ENCODE measurements at places on chromosomes 5 and 9.
A peak's percentile ranks its signal among the peaks of the same experiment; 100 is the strongest.

- no peak for DNase-seq
- H3K36me3 ChIP-seq, result no peaks in the 10 kb centered on the region
- no peaks in the 10 kb centered on the region for H3K27me3 ChIP-seq
Measured at GRCh38 chr5:148932355-148932935, 106.0 kb downstream of the ADRB2 start.

- DNase-seq, result no peak
- H3K27ac ChIP-seq, result no peak overlapping the region
- H3K36me3 ChIP-seq, result no peaks in the 10 kb centered on the region
- H3K4me1 ChIP-seq, result no peaks in the 10 kb centered on the region
Measured at GRCh38 chr5:168135897-168136296, 155.5 kb upstream of the WWC1 start.

DNA sequence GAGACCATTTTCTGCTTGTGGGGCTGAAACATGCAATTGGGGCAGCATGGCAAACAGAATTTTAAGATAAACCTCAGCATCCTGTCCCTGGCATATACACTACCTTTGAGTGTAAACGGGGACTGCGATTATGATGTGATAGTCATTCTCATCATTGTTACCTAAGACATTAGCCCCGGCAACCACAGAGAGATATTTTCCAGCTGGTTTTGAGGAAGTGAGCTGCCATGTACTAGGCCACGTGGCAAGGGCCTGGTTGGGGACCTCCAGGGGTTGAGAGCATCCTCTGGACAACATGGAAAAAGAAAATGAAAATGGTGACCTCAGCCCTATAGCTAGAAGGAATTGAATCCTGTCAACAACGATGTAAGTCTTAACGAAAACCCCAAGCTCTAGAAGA lies 623.6 kb upstream of the CDH18 start:
- H3K36me3 ChIP-seq, result no peaks in the 10 kb centered on the region
- H3K4me3 ChIP-seq, result no peak overlapping the region
- no peak overlapping the region for H3K27ac ChIP-seq
- H3K27me3 ChIP-seq, result no peaks in the 10 kb centered on the region
- no peak for DNase-seq
- H3K4me1 ChIP-seq, result no peaks in the 10 kb centered on the region

DNA sequence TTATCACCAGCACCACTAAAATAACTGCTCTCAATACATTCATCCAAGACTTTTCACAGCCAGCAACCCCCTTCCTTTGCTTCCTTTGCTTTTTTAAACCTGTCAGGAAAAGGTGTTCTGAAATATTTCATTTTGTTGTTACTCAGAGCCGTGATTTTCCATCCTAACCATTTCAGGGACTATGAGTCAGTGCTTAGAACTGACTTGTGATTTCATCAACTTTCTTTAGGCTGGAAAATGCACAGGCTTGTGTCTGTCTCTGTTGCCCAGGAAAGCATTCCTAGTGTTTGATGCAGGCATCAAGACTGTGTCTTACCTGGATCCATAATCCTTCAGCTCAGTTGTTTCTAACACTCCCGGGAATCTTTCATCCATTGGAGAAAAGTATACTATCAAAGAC lies 805.6 kb downstream of the BRINP1 start:
- H3K36me3 ChIP-seq, result no peaks in the 10 kb centered on the region
- H3K27ac ChIP-seq, result no peak overlapping the region

DNA sequence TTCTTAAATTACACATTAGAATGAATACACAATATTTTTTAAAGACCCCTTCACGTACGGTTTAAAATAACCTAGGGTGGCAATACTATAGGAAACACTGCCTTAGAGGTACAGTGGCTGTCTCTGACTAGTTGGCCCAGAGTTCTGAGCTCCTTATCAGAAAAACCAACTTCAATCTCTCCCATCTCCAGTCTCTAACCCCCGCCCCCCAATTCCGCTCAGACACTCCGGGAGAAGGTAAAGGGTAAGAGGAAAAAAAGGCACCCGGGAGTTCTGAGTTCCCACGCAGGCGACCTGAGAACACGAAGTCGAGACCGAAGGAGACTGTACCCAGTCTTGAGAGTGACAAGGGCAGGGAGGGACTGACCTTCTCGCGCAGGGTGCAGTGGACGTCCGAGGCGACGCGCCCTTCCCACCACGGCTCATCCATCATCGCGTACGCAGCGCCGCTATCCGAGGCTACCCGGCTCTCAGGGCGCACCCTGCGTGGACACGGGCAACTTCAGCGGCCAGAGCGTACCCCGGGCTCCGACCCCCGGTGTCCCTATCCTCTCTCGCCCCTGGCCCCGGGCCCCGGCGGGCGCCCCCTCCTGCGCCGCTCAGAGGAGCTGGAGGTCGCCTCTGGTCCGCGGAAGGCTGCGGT lies 752 bp downstream of the CCNJL start:
- peaks cover 24% of the 10 kb centered on the region for H3K4me1 ChIP-seq
- no peak overlapping the region for H3K27ac ChIP-seq
- peak; percentile 21 for DNase-seq
- H3K27me3 ChIP-seq, result no peaks in the 10 kb centered on the region
- peak overlapping the region; percentile 70 for H3K4me3 ChIP-seq
